Caco-2 (cell line): ENCODE measurements at places on chromosomes 6 and 20. TPM values are rescaled to one million over a fixed set of nuclear protein-coding genes. Genes with fewer than 3 reads are reported as not detected.

DNA sequence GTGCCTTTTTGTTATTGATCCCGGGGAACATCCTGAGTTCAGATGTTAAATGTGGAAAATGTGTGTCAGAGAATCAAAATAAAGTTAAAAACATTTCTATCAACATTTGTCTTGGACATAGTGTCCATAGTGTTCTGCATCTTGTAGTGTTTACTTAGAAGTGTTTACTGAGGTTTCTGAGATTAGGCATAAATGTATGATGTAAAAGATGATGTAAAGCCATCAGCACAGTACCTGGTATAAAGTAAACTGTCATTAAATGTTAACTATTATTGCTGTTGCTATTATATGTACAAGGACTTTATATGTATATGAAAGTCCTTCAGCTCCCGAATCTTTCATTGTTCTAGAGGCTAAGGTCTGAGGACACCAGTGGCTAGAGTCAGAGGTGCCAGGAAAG, 28.2 kb upstream of the VEGFA start:
- H3K27me3 ChIP-seq: no peaks in the 10 kb centered on the region
- DNase-seq: no peak
- no peak overlapping the region for H3K27ac ChIP-seq
- H3K4me1 ChIP-seq: no peaks in the 10 kb centered on the region

DNA sequence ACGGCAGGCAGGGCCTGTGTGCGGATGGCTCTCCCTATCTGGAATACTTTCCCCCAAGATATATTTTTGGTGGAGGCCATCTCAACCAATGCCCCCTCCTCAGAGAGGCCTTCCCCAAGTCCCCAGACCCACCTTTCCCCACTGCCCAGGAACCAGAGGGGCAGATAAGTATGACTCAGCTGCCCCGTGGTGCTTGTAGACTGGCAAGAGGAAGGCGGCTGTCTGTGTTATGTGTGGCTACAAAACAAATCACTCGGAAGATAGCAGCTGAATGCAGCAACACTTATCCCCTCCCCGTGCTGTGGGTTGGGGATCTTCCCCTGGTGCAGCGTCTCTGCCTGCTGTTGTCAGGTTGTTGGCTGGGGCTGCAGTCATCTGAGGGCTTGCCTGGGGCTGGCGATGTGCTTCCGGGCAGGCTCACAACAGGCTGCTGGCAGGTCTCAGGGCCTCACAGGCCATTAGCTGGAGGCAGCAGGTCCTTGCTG, 7.1 kb downstream of the NPEPL1 start:
- H3K27me3 ChIP-seq: no peaks in the 10 kb centered on the region
- DNase-seq: no peak
- H3K4me1 ChIP-seq: no peaks in the 10 kb centered on the region
- H3K4me3 ChIP-seq: no peak overlapping the region

GRCh38 chr20:6530254-6530653, 237.2 kb upstream of the BMP2 start:
- H3K27me3 ChIP-seq: no peaks in the 10 kb centered on the region
- no peaks in the 10 kb centered on the region for H3K36me3 ChIP-seq
- no peak overlapping the region for H3K27ac ChIP-seq
- H3K4me3 ChIP-seq: no peak overlapping the region
- DNase-seq: no peak

GRCh38 chr6:158714706-158715105, 64.9 kb downstream of the SYTL3 start:
- H3K4me3 ChIP-seq: no peak overlapping the region
- no peaks in the 10 kb centered on the region for H3K36me3 ChIP-seq
- no peak overlapping the region for H3K27ac ChIP-seq
- peaks cover 21% of the 10 kb centered on the region for H3K4me1 ChIP-seq
- no peaks in the 10 kb centered on the region for H3K27me3 ChIP-seq

DNA sequence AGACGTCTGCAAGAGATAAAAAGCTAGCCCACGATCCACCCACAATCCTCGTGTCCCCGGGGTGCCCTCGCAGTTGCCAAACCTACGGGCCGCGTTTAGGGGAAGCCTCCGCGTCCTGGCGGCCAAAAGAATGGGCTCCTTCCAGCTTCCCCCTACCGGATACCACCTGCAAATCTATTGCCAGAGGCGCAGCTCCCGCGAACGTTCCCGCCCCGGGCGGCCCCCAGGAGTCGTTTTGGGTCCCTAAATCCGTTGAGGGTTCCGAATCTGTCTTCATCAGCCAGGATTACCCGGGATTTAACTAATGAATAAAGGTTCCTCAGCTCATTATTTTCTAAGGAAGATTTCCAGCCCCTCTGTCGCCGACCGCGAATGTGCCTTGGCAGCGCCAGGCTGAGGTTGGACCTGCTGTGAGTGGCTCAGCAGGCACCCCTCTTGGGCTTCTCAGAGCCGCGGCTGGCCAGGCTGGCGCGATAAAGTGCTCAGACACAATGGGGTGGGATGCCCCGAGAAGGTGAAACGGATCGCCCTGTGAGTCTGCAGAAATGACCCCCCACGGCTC, 2.8 kb upstream of the VSX1 start:
- H3K27ac ChIP-seq: no peak overlapping the region
- no peak for DNase-seq
- H3K36me3 ChIP-seq: no peaks in the 10 kb centered on the region
- H3K4me3 ChIP-seq: no peak overlapping the region

- no peaks in the 10 kb centered on the region for H3K36me3 ChIP-seq
- peak within 1 kb of the TSS; percentile 62 for H3K4me3 ChIP-seq
- no peaks in the 10 kb centered on the region; the same call in 1 of the 2 replicates for H3K4me1 ChIP-seq
- DNase-seq: peak; percentile 66
- H3K27me3 ChIP-seq: no peaks in the 10 kb centered on the region; the same call in 1 of the 2 replicates
- peak within 1 kb of the TSS; percentile 54 for H3K27ac ChIP-seq
These were observed at the start of gene TPBG for GRCh38 chr6:82363428-82364086. TSS of gene TPBG (plus strand) at chr6:82363817. CDS start at chr6:82364962, 1,145 bp downstream.

HLA-DOB gene
- 0.61 and 0.65 TPM in 2 replicates for total RNA-seq

FAM184A gene
- total RNA-seq: 10.8 and 11.2 TPM in 2 replicates

CTCFL gene
- not detected in 2 replicates for total RNA-seq

NKAPL gene
- not detected in 2 replicates for total RNA-seq
